ENCODE measurements at places on chromosomes 2 and 18. TPM values are rescaled to one million over a fixed set of nuclear protein-coding genes. Genes with fewer than 3 reads are reported as not detected.

Gene PDCD1
- total RNA-seq: 0.10 TPM

Gene ALLC
- not detected for total RNA-seq

Gene LRRC30
- total RNA-seq: not detected

Gene HADHB
- total RNA-seq: 117 TPM

Gene TMEM182
- 1.2 TPM for total RNA-seq

Gene PPIG
- 48.6 TPM for total RNA-seq

Gene FIGLA
- not detected for total RNA-seq

Gene QPCT
- total RNA-seq: 21.6 TPM

Gene VIT
- 3.4 TPM for total RNA-seq

Gene SLC14A1
- total RNA-seq: 1.6 TPM

Gene GKN2
- total RNA-seq: 0.24 TPM

Gene C2orf66
- total RNA-seq: 0.26 TPM

Gene PLB1
- total RNA-seq: 0.65 TPM

Gene GPAT2
- total RNA-seq: not detected

Gene BCL11A
- total RNA-seq: not detected

Gene RESP18
- not detected for total RNA-seq

Gene CHRND
- total RNA-seq: not detected

Gene SLC16A14
- not detected for total RNA-seq

Gene SERPINB3
- total RNA-seq: not detected

Gene TUBA4B
- not detected for total RNA-seq

Gene CPS1
- total RNA-seq: 50.7 TPM

Gene FAM124B
- total RNA-seq: not detected

Gene EMILIN2
- 1.7 TPM for total RNA-seq

Gene AGBL5
- total RNA-seq: 44.3 TPM

Gene TUBB8B
- total RNA-seq: not detected

Gene ELOA2
- not detected for total RNA-seq

Gene MC5R
- total RNA-seq: 6.7 TPM

Gene PKDCC
- 4.8 TPM for total RNA-seq

Gene IL36RN
- not detected for total RNA-seq

Gene CWC22
- 24.3 TPM for total RNA-seq

Gene PKP4
- total RNA-seq: 52.6 TPM

Gene ATL2
- 90.7 TPM for total RNA-seq

Gene HSBP1L1
- total RNA-seq: 5.8 TPM

Gene AGXT
- total RNA-seq: 0.07 TPM

Gene POTEE
- not detected for total RNA-seq

Gene TRIM54
- 0.96 TPM for total RNA-seq

Gene IL1RL1
- total RNA-seq: not detected

Gene ADD2
- 50.5 TPM for total RNA-seq

Gene LCT
- total RNA-seq: not detected

Measured in A172 (cell line).